ENCODE measurements at places on chromosomes 2 and 18.

GRCh38 chr18:394262-394986, 106.1 kb downstream of the COLEC12 start:
- ATAC-seq: no peak

- no peak for ATAC-seq
Measured at GRCh38 chr18:25174324-25174723, 177.6 kb downstream of the ZNF521 start.

GRCh38 chr2:15686643-15687042, 95.0 kb downstream of the DDX1 start:
- no peak for ATAC-seq

- no peak for ATAC-seq
Measured at GRCh38 chr2:201357221-201357620, at the start of gene FLACC1. Gene FLACC1, minus strand, starts transcription at chr2:201357345. Its CDS starts 5,941 bp downstream, at chr2:201351404.

GRCh38 chr2:39523308-39524044, 86.4 kb upstream of the MAP4K3 start:
- ATAC-seq: no peak

GRCh38 chr2:218448934-218449333, 30.0 kb downstream of the VIL1 start:
- no peak for ATAC-seq

DNA sequence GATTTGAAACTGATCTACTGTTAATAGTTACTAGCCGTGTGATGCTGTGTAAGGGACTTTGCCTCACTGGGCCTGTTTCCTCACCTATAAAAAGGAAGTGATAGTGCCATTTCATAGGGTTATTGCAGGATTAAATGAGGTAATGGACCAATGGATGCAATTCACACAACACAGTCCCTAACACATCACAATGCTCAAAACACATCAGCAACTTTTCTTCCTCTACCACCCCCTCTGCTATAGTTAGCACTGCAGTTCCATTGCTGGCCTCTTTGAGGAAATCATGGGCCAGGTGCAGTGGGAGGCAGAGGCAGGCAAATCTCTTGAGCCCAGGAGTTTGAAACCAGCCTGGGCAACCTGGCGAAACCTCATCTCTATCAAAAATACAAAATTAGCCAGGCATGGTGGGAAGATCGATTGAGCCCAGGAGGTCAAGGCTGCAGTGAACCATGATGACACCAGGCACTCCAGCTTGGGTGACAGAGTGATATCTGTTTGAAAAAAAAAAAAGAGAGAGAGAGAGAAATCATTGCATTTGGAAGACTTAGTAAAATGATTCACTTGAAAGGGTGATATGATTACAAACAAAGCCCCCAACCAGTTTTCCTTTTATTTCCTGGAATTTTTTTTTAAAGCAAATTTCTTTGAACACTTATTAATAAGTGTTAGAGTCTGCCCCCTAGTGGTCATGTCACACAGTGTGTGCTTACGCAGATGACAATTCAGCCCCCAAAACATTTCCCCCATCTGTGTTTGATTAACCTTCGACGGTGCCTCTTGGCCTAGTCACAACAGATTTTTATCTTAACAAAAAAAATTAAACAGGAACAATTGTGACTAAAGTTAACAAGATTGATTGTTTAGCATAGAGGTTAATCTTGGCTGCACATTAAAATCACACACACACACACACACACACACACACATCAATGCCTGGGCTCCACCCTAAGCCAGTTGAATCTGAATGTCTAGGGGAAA, 88.6 kb upstream of the BCL11A start:
- no peak for ATAC-seq

GRCh38 chr2:185736210-185736609, 2.4 kb upstream of the FSIP2 start:
- ATAC-seq: no peak

- ATAC-seq: no peak
Measured at GRCh38 chr2:129142465-129142864, 823.8 kb upstream of the HS6ST1 start.

- no peak for ATAC-seq
Measured at GRCh38 chr2:211329421-211329820, 773.0 kb downstream of the CPS1 start.

DNA sequence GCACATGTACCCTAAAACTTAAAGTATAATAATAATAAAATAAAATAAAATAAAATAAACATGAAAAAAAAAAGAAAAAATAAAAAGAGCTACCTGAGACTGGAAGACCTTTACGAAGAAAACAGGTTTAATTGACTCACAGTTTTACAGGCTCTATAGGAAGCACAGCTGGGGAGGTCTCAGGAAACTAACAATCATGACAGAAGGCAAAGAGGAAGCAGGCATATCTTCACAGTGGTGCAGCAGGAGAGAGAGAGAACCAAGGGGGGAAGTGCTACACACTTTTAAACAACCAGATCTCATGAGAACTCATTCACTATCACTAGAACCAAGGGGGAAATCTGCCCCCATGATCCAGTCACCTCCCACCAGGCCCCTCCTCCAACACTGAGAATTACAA, 379.3 kb upstream of the VWC2L start:
- ATAC-seq: no peak

- ATAC-seq: no peak
Measured at GRCh38 chr2:71512386-71512785, 59.0 kb downstream of the DYSF start.

GRCh38 chr18:28757466-28758008, 580.6 kb upstream of the CDH2 start:
- ATAC-seq: no peak

Measured in gastroesophageal sphincter (tissue), 4 donors.